Epithelial cell of esophagus (primary cell): ENCODE measurements at places on chromosomes 11 and 22.
A peak's percentile ranks its signal among the peaks of the same experiment; 100 is the strongest.

DNA sequence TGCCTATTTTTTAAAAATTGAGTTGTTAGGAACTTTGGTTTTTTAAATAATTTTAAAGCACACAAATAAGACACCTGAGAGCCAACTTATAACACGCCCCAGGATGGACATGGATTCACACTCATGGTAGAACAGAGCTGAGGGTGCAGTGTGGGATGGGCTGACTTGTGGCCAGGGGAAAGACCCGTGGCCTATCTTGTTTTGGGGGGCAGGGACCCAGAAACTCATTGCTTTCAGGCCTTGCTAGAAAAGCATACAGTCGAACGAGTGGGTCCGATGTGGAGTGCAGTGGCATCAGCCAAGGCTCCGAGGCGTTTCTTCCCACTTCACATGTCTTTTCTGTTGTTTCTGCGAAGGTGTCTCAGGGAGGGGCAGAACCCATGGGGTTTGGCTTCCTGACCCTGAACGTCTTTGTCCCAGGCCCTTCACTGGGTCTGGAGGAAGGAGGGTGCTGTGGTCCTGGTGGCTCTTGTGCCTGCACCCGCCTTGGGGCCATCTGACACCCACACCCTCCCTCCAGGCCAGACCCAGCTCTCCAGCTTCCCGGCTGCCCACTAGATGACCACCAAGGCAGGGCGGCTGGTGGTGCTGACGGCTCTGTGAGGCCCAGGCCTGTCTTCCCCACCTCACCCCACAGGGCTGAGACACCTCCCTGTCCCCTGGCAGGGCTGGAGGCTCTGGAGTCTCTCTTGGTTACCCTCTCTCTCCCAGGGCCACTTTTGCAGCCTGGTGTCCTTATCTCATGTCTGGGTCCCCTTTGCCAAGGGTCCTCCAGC is 120.8 kb downstream of the KCNQ1 start:
- no peak for DNase-seq

- no peak for DNase-seq
These were observed at the start of gene IL17REL for GRCh38 chr22:50012211-50013181. IL17REL (minus strand) TSS chr22:50012765; CDS start chr22:50012646, 119 bp downstream.

DNA sequence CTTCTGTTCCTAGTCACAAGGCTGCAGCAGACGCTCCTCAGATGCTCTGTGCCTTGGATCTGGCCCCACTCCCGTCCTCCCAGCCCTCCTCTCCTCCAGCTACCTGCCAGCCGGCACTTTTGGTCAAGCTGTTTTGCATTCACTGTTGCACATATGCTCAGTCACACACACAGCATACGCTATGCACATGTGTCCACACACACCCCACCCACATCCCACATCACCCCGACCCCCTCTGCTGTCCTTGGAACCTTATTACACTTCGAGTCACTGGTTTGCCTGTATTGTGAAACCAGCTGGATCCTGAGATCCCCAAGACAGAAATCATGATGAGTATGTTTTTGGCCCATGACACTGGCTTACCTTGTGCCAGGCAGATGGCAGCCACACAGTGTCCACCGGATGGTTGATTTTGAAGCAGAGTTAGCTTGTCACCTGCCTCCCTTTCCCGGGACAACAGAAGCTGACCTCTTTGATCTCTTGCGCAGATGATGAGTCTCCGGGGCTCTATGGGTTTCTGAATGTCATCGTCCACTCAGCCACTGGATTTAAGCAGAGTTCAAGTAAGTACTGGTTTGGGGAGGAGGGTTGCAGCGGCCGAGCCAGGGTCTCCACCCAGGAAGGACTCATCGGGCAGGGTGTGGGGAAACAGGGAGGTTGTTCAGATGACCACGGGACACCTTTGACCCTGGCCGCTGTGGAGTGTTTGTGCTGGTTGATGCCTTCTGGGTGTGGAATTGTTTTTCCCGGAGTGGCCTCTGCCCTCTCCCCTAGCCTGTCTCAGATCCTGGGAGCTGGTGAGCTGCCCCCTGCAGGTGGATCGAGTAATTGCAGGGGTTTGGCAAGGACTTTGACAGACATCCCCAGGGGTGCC is 109.8 kb downstream of the BCR start:
- peak; percentile 58 for DNase-seq

DNA sequence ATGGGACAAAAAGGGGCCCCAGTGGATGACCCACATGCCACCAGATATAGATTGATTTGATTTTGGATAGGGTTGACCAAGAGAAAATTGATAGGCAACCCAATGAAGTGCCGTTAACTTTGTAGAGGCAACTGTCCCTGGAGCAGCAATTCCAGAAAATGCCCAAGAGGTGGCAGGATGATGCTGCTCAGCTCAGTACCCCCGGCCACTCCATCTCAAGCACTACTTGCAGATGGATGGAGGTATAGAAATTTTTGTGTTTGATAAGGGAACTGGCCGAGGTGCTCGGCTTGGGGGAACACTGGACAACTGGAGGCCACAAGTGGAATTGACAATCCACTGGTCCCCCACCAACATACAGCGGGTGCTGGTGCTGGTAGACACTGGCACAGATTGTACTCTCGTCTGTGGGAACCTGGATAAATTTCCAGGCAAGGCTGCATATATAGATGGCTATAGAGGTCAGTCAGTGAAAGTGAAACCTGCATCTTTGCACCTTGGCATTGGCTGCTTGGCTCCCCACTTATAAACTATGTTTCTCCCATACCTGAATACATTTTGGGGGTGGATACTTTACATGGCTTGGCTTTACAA is 86.3 kb downstream of the CCDC83 start:
- DNase-seq = peak; percentile 71

DNA sequence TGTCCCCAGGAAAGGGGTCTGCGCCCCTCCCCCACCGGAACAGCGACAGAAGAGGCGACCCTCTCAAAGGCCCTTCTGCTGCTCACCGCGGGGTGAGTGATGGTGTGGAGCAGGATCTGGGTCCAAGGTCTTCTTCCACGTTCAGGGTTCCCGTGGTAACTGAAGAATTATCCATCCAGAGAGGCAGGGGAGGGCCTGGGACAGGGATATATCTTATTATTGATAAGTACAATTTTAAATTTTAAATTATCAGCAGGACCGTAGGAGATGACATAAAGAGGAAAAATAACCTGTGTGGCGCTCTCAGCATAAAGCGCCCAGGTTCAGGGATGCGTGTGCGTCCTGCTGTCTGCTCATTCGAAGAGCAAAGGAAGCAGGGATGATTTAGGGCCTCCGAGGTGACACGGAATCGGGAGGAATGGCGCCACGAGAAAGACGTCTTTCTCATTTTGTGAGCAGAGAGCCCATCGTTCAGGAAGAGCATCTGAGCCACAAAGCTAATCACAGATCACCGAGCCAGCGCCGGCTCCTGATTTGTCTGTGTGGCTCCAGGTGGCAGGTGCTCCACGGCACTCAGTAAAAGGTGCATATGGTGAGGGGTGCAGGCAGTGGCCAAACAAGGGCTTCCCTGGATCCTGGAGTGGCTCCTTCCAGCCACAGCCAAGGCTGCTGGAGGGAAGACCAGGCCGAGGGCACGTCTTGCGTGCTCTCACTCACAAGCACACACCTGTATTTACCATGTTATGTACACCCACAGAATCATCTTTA is 19.3 kb downstream of the KRTAP5-5 start:
- DNase-seq = no peak

DNA sequence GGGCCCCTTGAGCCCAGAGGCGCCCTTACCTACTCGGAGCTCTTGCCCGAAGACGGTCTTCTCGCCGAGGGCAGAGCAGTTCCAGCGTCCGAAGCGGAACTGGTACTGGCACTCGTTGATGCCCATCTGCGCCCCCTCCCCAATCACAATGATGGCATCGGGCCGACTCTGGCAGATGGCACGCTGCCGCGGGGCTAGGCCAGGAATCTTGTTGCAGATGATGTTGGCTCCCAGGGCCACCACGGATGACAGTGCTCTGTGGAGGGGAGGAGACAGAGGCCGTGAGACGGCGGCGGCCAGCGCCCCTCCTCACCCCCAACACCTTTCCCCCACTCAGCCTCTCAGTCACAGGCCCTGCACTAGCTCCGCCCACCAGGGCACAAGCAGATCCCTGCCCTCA is 27.1 kb downstream of the WNT7B start:
- no peak for DNase-seq

DNA sequence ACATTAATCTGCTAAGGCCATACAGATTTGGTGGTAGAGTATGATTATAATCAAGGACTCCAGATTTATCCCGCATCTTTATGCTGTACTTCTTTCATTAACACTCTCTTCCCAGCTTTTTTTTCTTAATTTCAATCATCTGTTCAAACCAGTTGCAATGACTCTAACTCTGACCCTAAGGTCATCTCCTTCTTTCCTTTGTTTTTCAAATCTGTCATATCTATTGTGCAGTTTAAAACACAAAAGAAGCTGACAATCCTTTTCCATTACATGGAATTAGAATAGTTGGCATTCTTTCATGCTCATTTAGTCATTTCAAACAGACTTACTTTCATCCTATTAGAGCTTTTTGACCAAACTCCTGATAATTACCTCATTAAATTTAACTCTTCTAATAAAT is 53.6 kb upstream of the GRM5 start:
- no peak for DNase-seq

DNA sequence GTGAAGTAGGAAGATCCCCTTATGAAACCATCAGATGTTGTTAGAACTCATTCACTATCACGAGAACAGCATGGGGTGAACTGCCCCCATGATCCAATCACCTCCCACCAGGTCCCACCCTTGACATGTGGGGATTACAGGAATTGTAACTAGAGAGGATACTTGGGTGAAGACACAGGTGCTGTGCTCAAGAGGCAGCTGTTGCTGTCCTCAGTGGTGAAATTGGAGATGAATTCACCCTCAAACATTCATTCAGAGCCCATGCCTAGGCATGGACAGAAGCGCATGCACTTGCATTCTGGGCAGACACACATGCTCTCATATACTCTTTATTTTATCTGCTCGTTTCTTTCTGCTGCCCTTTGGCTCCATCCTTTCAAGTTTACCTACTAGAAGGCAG is 385.0 kb downstream of the INSC start:
- no peak for DNase-seq

- DNase-seq = no peak
These were observed 2.6 kb upstream of the SUN2 start for GRCh38 chr22:38758276-38758945.
